ENCODE measurements at places on chromosomes 1 and 21.

- DNase-seq = no peak
These were observed 9.6 kb downstream of the CFAP45 start for GRCh38 chr1:159890390-159890789.

DNA sequence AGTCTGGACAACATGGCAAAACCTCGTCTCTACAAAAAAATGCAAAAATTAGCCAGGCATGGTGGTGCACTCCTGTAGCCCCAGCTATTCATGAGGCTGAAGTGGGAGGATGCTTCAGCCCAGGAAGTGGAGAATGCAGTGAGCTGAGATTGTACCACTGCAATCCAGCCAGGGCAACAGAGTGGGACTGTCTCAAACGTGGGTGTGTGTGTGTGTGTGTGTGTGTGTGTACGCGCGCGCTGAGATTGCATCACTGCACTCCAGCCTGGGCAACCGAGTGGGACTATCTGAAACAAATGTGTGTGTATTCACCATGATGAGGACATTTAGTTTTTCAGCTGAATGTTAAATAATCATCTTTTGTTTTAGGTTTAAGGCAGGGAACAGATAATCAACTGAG is 21.1 kb downstream of the USP1 start:
- DNase-seq = no peak

DNA sequence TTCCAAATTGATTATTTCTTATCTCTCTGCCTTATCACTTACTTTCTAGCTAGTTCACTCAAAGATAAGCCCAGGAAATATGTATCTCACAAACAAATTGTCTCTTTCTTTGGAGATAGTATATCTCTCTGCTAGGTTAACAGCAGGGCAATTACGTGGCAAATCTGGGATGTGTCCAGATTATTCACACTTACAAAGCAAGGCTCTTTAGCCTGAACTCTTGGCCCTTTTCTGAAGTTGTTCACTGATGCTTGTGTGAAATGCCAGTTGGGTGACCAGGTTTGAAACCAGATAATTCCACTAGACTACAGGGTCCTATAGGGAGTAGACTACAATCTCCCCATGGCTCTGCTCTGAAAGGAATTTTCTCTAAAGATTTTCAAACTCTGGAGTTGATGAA is 30.8 kb upstream of the FAM78B start:
- no peak for DNase-seq

GRCh38 chr1:217627431-217627830 is 3.5 kb downstream of the GPATCH2 start:
- no peak for DNase-seq

Measured in activated CD8-positive, alpha-beta T cell treated with anti-CD3 and anti-CD28 coated beads for 36 hours (primary cell).